ENCODE measurements at places on chromosomes 4 and X.

DNA sequence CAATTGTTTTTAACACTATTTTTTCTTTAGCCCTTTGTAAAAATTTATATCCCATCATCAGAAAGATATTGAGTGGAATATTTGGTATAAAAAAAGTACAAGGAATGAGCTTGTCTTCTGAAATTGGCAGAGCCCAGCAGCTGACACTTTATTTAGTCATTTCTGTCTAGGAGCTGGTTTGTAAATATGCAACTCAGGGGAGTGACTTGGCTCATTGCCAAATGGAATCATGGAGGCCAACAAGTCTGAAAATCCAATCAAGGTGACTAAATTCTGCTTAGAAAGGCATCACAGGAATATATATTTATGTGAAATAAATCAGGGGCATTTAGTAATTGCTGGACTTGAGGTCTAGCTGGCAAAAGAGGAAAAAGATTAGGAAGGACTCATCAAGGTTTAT is 74.4 kb downstream of the OTC start:
- DNase-seq = no peak

GRCh38 chrX:13570261-13570605 is 832 bp downstream of the EGFL6 start:
- no peak for DNase-seq

DNA sequence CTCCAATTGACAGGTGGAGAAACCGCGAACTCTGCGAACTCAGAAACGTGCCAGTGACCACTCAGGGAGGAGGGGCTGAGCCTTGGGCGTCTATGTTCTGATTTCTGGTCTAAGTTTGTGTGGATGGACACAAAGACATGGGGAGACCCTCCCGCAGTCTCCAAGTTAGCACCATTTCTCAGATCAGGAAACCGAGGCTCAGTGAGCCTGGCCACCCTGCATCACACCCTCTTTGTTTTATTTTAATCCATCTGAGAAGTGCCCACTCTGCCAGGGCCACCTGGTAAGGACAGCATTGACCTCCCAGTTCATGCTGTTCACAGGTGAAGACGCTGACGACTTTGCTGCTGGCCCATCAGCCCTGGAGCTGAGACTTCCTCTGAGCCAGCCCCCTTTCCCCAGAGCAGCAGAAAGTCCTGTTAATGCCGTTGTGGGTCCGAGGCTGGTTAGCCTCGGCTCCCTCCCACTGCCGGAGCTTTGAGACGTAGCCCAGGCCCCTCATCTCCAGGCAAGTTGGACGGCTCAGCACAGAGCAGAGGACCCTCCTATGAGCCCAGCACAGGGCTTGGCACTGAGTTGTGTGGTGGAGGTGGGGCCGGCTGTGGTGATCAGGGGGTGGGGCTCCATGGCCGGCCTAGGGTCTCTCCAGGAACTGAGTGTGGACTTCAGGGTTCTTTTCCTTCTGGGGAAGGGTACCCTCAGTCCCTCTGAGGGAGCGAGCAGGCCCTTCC is 43.7 kb downstream of the PSAPL1 start:
- DNase-seq = no peak

- DNase-seq = no peak
Observed at GRCh38 chr4:10582951-10583350, 101.6 kb downstream of the CLNK start.

DNA sequence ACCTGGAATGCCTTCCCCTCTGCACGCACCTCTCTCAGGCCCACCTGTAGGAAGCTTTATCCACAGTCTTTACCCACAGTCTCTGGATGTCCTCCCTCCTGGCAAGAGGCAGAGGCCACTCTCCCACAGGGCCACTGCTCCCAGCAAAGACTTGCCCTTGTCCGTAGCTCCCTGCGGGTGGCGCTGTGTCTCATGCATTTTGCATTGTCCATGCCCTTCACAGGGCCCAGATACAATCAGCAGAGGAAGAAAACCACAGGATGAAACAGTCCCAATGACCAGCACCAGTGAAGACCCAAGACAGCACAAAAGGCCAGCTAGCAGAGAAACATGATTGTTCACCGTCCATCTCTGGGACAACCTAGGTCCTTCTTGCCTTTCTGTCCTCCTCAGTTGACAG is 2.1 kb upstream of the NSG1 start:
- DNase-seq = no peak

DNA sequence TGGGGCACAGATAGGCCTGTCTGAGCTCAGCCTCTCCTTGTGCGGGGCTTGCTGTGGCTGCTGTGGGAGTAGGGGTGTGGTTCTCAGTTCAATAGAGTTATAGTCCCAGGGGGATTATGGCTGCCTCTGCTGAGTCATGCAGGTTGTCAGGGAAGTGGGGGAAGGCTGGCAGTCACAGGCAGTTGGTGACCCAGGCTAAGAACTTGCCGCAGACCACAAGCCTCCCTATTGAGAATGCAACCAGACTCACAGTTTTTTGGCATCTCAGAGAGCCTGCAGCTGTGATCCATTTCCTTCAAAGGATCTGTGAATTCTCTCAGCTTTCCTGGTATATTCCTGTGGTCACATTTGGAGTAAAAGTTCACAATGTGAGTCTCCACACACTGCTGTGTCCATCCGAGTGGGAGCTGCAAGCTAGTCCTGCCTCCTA is 364.9 kb downstream of the ZNF674 start:
- DNase-seq = no peak
